NCI-H1092 (cell line): ENCODE measurements at places on chromosomes 4 and X.
A peak's percentile ranks its signal among the peaks of the same experiment; 100 is the strongest.

DNA sequence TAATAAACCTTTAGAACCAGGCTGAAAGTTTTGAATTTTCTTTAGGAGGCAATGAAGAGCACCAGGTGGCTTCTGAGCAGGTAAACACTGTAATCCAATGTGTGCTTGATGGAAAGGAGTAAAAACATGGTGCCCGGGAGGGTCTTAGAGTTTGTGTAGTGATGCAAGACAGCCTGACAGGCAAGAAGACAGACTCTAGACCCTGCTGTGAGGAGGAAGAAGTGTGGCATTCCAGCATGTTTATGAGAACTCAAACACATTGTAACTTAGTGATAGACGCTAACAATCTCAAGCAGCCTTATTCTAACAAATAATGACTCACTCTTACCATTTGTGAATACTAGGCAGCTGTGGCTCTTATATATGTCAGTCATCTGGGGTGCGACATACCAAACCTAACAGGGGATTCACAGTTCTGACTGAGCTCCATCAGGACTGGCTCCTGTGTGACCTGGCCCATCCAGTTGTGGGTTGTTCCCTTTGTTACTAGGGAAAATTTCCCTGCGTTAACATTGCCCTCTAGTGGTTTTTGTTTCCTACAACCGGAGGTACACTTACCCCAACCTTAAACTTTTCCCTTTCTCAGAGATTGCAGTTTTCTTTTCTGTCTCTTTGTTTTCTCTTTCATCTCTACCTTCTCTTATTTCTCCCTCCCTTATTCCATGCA lies 53.8 kb downstream of the VSIG4 start:
- no peak for DNase-seq

- DNase-seq, result no peak
Measured at GRCh38 chr4:108118505-108118904, 50.2 kb downstream of the LEF1 start.

DNA sequence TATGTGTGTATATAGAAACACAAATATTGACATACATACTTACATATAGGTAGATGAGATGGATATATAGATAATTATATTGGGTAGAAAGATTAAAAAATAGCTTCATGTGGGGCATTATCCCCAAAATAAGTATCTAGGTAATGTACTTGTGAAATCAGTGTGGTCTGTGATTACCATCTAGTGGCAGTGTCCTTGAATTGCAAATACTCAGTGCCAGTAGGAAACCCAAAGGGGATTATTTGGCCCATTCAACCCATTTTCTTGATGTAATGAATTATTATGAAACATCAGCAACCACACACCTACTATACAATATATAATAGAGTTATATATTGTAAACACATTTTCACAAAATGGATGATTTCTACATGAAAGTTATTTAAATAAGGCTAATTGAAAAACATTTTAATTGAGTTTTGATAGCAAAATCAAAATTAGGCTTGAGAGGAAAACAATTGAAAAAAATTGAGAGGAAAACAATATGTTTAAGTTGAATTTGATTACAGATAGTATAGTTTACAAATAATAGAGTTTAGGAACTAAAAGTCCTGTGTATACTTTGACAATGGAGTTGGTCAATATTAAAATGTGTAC lies 389.4 kb downstream of the GALNTL6 start:
- no peak for DNase-seq

GRCh38 chr4:143357161-143357845 lies 20.6 kb downstream of the GAB1 start:
- no peak for DNase-seq

GRCh38 chrX:119605464-119606279 lies 552 bp downstream of the NKRF start:
- peak; percentile 38 for DNase-seq

- DNase-seq, result no peak
Measured at GRCh38 chr4:41334182-41334581, 77.5 kb downstream of the UCHL1 start.

- DNase-seq, result no peak
Measured at GRCh38 chr4:118867311-118868067, 21.2 kb upstream of the SYNPO2 start.
